ENCODE measurements at places on chromosomes 1 and 21.

- DNase-seq, result peak; percentile 70
Observed at GRCh38 chr1:183956559-183957188, 80.9 kb downstream of the COLGALT2 start.

DNA sequence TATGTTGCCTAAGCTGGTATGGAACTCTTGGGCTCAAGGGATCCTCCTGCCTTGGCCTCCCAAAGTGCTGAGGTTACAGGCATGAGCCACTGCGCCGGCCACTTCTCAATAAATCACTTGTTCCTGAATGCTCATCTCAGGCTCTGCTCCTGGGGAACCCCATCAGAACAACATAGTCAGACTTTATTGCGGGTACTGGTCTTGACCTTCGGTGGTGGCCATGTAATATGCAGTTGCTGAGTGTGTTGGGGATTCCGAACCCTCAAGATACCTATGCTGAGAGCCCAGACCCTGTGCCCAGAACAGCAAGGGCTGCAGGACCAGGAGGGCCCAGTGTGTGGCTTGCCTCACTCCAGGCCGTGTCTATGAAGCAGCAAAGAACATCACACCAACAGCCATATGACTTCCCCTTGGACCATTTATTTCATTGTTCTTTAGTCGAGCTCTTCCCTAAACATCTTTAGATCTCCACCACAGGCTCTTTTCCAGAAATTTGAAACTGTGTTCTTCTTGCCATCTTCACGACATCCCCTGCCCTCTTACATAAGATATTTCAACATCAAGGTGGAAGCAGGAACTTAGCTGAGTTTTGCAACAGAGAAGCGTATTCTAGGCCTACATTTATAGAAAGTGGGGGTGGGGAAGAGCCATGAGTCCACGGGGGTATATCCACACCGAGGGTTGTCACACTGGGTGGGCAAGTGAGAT, 12.7 kb upstream of the SDHB start:
- no peak for DNase-seq

DNA sequence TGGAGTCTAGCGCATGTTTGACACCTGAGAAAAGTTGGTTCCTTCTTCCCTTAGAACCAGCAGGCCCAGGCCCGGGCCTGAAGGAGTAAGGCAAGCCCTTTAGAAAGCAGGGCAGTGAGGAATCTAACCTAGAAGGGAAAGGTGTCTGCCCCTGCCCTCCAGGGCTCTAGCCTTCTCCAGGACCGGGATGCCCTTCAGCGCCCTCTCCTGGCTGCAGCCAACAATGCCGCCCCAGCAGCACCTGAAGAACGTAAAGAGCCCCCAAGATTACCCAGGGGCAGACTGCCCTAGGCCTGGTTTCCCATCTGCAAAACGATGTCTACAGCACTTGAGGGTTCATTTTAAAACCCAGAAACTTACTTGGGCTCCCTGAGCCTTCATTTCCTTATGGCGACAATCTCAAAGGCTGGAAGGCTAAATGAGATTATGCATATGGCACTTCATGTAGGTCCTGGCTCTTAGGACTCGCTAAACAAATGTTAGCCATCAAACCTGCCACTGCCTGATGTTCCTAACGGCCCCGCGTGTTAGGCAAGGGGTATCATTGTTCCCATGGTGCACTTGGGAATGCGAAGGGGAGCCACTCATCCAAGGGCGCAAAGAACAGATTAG, 106.7 kb upstream of the KLHDC7A start:
- no peak for DNase-seq

DNA sequence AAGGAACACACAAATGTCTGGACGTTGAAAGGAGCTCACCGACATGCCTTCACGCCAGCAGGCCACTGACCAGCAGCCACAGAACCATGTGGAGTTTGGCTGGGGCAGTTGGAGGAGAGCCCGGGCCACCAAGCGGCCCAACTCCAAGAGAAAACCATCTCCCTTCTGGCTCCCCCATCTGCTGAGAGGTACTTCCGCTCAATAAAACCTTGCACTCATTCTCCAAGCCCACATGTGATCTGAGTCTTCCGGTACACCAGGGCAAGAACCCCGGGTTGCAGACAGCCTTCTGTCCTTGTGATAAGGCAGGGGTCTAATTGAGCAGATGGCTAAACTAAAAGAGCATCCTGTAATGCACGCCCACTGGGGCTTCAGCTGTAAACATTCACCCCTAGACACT, 24.4 kb downstream of the RGS4 start:
- no peak for DNase-seq

- no peak for DNase-seq
Observed at GRCh38 chr21:43689556-43690337, 29.2 kb upstream of the PDXK start.

DNA sequence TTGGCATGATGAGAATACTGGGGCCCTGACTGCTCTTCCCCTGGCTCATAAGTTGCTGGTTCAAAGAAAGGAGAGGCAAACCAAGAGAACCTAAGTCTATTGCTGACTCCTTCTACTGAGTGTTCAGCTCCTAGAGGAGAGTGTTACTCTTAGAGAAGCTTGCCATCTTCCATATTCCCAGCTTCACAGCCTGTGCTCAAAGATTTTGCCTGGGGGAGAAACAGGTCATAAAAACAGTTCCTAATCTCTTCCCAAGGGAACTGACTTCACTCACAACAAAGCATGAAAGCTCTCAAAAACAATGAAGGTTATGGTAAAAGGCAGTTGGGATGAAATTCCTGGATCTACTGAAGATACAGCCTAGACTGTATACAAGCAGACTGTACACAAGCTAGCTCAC, 37.1 kb downstream of the LRRC40 start:
- peak; percentile 7 for DNase-seq

DNA sequence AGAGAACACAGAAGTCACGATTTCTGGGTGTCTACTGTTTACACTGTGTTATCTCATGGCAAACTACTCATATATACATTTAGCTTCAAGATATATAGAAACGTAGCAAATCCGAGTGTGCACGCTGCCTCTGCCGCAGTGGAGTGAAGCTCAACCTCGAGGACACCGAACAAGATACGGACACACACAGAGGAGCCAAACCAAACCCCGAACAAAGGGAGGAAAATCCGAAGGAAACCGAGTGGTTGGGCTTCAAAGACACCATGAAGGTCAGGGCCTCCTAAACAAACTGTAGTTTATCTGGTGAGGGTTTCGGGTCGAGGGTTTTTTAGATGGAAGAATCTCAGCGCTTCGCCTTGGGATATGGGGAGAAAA, 34.5 kb downstream of the SLC45A1 start:
- no peak for DNase-seq

- peak; percentile 96 for DNase-seq
Observed at GRCh38 chr21:26845066-26845758, at the start of gene ADAMTS1. ADAMTS1 (minus strand) TSS chr21:26845409; CDS start chr21:26844954, 455 bp downstream.

- peak; percentile 66 for DNase-seq
Observed at GRCh38 chr1:185670187-185670627, 64.0 kb upstream of the HMCN1 start.

- no peak for DNase-seq
Observed at GRCh38 chr1:13556224-13556764, 27.3 kb upstream of the PDPN start.

DNA sequence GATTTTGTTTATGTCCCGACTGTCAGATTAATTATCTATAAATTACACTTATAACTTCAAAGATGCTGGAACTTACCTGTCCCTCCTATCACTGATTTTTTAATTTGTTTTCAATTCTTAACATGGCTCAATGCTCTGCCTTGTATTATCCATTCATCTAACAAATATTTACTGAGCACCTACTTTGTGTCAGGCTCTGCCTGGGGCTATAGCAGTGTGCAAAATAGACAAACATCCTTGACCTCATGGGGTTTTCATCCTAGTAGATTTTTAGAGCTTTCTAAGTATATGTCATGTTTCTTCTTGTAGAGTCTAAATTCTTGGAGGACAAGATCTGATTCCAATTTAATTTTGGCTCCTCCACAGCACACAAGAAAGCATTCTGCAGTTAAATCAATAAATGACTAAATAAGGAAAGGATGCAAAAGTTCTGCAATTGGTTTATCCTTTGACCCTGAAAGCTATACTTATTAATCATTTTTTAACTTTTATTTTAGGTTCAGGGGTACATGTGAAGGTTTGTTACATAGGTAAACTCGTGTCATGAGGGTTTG, 10.8 kb upstream of the SMYD2 start:
- DNase-seq, result no peak

- DNase-seq, result no peak
Observed at GRCh38 chr1:60376196-60376595, 302.6 kb upstream of the C1orf87 start.

DNA sequence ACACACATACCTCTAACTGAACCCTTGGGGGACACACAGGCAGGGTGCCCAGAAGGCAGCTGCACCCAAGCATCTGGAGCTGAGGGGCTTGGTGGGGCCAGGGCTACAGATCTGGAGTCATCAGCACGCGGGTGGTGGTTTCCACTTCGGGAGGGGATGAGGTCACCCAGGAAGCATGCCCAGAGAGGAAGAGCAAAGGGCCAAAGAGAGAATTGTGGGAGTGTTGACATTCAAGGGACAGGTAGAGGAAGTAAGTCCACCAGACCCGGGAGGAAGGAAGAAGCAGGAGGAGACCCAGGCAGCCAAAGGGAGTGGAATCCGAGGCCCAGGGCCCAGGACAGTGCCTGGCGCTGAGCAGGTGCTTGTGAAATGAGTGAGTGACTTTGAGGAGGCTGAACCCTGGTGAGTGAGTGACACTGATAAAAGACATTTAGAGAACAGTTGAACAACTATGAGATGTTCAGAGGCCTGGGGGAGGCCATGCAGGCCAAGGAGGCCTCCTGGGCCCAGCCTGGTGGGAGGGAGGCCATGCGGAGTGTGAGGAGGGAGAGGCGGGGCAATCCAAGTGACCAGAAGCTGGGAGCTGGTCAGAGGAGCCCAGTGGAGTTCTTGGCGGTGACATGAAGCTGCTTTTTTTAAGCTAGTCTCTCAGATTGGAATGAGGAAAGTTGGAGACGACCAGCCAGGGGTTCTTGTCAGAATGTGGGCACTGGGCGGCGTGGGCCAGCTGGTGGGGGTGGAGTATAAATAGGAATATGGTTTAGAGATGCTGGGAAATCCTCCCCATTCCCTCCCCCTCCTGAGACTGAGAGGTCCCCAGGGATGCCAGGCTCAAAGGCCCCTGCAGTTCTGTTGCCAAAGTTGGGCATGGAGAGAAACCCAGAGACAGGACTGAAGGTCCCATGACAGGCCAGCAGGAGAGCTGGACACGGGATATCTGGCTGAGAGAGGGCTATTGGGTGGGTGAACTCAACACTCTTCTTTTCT, 7.9 kb downstream of the CDK18 start:
- peak; percentile 24 for DNase-seq

DNA sequence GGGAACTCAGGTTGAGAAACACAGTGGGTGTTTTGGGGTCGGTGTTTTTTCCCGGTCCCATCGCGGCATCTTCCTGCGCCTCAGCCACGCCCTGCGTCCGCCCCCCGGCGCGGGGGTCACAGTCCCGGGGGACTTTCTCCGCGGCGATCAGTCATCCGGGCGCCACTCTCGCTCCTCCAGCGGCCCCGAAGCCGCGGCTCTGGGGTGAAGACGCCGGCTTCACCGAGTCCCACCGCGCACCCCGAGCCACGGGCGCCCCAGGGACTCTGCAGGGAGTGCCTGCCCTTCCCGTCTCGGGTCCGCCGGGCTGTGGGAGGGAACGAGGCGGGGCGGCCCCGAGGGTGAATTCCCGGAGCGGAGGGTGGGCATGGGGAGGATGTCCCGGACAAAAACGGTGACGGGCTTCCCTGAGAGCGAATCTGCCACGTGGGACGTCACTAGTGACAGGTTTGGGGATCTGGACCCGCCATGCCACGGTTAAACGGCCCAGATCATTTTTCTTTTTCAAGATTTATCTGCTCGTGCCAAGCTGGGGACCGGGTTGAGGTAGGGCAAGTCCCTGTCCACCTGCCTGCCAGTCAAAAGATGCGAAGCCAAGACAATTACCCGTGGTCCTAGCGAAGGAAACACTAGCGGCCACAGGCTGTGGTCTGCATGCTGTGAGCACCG, 717 bp upstream of the BATF3 start:
- no peak for DNase-seq

DNA sequence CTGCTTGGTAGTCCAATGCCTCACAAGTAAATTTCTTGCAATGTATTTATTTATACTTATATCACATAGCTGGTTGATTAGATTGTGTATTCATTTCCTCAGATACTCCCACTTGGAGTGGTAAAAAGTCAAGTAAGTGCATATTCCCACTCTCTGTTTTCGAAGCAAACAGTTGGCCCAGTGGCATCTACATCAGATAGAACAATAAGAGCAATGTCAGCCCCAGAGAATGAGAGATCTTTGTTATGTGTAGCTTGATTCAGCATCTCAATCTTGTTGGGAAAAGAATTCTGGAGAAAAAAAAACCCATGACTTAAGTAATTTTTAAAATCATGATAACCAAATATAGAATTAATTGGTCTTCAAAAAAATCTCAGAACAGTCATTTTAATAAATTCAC, 25.5 kb downstream of the RGL1 start:
- DNase-seq, result no peak

DNA sequence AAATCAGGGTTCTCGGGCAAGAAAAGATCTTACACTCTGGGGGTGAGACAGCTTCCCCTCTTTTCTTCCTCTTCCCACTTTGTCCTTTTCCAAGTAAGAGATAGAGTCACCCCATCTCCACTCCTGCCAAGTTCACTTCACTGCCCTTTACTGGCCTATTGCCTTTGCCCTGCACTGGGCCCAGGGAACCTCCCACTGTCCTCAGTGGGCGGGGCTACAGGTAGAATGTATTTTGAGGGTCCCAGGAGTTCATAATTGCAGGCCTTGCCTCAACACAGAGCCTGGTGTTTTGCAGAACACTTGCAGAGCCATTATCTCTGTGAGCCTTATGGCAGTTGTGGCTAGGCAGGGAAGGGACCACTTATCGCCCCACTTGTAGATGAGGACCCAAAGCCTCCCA, 3.3 kb downstream of the AMPD2 start:
- no peak for DNase-seq

DNA sequence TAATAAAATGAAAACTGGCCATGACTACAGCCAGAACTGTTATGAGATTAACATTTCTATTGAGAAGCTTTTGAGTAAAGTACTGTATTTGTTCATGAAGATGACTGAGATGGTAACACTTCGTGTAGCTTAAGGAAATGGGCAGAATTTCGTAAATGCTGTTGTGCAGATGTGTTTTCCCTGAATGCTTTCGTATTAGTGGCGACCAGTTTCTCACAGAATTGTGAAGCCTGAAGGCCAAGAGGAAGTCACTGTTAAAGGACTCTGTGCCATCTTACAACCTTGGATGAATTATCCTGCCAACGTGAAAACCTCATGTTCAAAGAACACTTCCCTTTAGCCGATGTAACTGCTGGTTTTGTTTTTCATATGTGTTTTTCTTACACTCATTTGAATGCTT, 164.0 kb downstream of the NEK7 start:
- DNase-seq, result no peak

GRCh38 chr1:77015748-77016341, 148.6 kb downstream of the ST6GALNAC5 start:
- no peak for DNase-seq

- no peak for DNase-seq
Observed at GRCh38 chr1:3787349-3787715, 9.0 kb downstream of the LRRC47 start.

DNA sequence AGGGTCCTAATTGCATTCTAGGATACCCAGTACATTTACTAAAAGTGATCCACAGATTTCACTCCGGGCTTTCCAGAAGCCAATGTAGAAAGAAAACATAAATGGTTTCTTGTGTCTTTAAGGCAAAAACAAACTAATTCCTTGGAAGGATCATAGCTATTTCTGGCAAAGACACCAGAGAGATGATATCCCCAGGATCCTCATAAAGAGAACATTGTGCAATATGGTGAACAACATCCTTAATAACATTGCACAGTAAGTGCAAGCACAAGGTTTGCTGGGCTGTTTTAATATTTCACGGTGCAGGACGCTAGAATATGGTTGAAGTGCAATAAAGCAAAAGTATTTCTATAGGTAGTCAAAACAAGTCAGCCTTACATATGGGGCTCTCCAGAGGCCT, 83.0 kb downstream of the NTPCR start:
- DNase-seq, result peak; percentile 35

Measured in fibroblast of the aortic adventitia (primary cell).